Stimulated activated CD8-positive, alpha-beta memory T cell treated with anti-CD3 and anti-CD28 coated beads, Interleukin-4, amount 100 ng/mL, for 1 hour (primary cell): ENCODE measurements at places on chromosomes 7 and 10.

DNA sequence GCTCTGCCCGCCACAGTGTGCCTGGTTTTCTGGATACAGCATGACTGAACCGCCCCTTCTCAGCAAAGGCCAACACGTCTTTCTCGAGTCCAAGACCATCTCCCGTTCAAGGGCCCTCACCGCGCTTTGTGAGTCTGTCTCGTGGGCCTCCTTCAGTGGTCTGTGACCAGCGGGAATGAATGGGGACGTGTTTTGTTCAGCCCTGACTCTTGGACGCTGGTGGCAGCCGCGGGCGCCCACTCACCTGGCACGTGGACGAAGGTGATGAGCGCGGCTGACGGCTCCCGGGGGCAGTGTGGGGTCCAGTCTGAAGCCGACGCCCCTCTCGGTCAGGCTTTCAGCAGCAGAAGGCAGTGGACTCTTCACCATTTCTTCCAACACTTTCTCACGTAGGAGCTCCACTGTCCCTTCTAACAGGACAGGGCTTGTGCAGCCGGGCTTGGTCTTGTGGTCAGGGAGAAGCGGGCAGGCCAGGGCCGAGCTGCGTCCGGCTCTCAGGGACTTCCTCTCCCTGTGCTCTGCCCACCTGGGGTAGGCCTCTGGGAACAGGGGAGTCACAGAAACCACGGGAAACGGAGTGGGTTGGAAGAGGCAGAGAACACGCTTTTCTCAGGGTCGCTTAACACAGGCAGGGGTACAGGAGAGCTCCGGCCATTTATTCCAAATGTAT lies 30.4 kb downstream of the AMZ1 start:
- DNase-seq, result no peak

- DNase-seq, result no peak
These were observed 65.2 kb upstream of the EMX2 start for GRCh38 chr10:117477211-117477947.

DNA sequence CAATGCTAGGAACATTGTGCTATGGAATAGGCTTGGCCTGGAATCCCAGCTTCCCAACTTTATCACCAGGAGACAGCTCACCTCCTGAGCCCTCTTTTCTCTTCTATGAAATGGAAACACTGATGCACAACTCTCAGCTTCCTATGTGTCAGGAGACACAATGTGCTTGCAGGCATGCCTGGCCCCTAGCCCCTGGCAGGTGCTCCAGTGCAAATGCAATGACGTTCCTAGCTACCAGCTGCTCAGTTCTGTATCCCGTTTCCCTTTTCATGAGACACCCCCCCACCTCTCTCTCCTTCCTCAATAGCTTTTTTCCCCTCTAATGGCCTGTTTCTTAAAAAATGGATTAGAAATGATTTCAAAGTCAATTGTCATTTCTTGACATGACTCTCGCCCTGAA lies 30.7 kb downstream of the HABP2 start:
- DNase-seq, result no peak

GRCh38 chr7:125355899-125356298 lies 426.3 kb upstream of the POT1 start:
- DNase-seq, result no peak

DNA sequence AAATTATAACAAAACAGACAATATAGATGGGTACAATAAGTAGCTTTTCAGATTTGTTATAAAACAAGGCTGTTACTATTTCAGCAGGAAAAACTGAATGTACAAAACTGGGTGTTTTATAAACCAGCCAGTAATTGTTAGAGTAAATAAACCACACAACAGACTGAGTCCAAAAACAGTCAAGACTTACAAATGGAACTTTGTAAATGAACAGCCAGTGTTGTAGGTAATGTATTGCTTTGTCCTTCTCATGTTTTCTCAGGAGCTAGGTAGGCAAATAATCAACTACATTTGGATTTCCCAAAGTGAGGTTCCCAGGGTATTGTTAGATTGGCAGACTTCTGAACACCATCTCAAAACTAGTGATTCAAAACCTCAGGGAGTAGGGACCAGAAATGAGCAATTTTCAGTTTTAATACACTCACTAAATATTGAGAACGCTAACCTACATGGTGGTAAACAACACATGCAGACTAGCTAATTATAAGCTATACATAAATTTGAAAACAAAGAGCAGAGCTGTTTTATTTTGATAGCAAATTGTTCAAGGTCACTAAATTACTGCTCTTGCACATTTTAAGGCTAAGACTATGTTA lies 36.2 kb downstream of the HERPUD2 start:
- no peak for DNase-seq

DNA sequence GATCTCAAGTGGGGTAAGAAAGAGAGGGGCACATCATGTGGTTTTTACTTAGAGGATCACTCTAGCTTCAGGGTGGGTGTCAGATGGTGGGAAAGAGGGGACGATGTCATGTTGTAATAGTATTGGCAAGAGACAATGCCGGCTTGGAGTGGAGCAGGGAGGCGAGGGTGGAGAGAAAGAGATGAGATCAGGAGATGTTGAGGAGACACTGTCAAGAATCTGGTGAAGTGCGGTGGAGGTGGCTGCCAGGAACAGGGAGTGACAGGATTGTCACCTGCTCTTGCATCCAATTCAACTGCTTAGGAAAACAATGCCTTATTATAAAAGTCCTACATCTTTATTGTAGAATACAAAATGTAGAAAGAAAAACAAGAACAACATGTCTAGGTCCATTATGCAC lies 63.0 kb upstream of the MKI67 start:
- no peak for DNase-seq

DNA sequence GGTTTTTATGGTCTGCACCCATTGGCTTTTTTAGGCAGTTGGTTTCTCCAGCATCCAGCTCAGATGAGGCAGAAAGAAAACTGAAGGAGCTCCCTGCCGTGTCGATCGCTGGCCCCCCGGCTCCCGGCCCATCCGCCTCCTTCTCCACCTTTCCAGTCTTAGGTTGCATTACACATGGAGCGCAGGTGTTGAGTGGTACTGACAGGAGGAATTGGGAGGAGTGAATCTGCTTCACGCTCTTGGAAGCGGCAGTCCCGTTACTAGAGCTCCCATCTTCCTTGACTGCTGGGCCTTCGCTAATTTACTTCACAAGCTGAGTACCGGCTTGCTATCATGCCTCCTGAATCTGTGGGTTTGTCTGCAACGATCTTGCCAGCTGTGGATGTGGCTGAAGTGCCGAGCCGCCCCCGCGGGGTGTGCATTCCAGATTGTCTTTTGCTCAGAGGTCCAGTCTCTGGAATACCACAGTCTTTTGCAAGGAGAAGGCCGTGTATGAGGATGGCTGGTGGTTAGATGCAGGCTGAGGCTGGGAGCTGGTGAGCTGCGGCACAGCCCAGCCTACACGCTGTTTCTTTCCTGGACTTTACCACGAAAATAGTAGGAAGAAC lies 17.1 kb downstream of the IQCE start:
- DNase-seq, result no peak

- DNase-seq, result no peak
These were observed 782.7 kb downstream of the ANKRD7 start for GRCh38 chr7:119007236-119007635.

- no peak for DNase-seq
These were observed 1177.7 kb upstream of the AUTS2 start for GRCh38 chr7:68420342-68421192.

DNA sequence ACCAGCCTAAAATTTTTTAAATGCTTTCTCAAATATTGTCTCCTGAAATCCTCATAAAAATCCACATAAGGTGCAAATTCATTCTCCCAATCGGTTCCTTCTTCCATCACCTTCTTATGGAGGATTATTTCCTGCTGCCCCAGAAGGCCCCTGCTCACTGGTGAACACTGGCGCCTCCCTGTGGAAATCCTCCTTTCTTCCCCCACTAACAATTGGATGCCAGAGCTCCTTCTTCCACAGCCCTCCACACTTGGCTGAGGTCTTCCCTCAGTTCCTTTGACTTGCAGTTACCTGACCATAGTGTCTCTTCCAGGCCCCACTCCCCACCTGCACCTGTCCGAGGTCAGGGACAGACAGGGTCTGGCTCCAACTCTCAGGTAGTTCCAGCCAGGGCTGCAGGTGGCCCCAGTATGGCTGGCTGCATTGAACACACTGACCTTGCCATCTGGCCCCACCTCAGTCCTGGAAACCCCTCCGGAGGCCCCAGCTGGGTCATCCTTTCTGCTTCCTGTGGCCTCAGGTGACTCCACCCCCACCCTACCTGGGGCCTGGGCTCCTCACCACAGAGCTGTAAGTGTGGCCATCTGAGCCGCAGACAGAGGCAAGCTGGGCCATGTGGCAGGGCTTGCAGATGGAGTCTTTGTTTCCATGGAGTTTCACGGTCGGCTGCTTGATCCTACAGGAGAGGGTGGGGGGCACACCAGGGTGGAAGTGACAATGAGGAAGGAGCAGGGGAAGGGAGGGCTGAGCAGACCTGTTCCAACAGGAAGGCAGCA lies 18.4 kb downstream of the SPOCK2 start:
- DNase-seq, result no peak

DNA sequence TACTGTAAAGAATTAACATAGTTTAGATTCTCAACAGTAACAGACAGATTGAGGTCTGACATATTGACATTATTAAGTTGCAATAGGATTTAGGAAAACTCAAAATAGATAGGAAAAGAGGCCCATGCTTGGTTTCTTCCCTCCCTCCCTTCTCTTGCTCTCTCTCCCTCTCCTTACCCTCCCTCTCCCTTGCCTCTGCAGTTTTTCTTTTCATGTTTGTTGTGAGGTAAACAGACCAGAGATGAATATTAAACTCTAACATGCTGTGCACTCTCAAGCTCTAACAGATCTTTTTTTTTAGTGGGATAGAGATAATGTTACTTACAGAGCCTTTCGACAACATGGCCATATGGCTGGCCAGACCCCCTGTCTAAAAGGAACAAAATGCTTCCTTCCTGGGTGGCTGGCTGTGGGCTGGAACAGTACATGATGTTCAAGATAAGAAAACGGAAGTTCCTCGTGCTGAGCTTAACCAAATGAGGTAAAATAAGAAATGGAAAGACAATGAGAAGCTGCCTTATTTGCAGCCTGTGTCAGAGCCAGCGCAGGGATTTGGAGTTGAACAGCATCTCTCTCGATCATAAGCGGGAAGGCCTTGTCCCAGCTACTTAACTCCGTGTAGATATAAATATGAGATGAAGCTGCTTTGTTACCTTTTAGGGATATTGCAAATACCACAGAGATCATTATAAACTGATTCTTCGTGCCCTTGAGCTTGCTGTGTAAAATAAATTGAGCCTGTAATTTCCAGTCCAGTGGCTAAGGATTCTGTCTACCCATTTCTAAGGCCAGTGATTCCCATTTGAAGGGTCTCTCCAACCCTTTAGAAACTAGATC lies 391.9 kb upstream of the NPVF start:
- no peak for DNase-seq

GRCh38 chr7:73909051-73909941 lies 48.3 kb downstream of the TMEM270 start:
- no peak for DNase-seq

DNA sequence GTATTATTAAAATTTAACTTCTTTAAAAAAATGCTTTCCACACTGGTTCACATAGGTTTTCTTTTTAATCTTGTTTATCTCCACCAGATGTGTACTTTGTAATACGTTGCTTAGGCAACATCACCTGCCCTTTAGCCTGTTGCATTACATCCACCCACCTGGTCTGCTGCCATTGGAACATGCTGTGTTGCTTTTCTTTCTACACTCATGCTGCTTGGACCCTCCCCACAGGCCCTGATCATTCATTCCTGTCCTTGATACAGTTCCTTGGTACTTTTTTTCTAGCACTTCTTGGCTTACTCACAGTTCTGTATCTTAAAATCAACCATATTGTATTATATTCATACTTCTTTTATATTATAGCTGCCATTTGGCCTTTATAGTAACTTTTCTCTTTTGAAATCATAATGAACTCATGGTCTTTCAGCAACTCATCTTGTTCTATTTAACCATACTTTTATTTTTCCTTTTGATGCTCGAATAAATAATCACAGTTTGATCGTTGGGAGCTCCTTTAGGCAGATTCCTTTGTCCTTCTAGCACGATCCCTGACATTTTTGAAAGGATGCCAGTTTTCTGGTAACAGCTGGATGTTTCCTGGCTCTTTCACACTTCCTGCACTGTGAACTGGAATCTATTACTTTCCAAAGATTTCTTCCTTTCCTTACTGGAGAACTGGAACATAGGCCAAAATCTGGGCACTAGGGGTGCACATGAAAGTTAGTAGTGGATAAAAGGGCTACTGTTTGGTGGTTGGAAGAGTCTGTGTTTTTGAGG lies 125.1 kb downstream of the CDK14 start:
- DNase-seq, result no peak

DNA sequence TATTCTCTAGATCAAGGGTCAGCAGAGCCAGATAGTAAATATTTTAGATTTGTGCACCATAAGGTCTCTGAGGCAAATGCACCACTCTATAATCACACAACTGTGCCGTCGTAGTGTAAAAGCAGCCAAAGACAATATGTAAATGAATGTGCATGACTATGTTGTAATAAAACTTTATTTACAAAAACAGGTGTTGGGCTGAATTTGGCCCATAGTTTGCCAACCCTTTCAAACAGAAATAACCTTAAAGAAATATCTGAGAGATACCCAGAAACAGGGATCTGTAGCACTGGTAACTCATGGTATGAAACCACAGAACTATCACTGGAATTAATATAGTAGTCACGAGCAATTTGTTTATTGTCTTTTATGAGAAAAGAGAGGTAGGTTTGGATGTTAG lies 86.0 kb downstream of the ARID5B start:
- DNase-seq, result no peak

DNA sequence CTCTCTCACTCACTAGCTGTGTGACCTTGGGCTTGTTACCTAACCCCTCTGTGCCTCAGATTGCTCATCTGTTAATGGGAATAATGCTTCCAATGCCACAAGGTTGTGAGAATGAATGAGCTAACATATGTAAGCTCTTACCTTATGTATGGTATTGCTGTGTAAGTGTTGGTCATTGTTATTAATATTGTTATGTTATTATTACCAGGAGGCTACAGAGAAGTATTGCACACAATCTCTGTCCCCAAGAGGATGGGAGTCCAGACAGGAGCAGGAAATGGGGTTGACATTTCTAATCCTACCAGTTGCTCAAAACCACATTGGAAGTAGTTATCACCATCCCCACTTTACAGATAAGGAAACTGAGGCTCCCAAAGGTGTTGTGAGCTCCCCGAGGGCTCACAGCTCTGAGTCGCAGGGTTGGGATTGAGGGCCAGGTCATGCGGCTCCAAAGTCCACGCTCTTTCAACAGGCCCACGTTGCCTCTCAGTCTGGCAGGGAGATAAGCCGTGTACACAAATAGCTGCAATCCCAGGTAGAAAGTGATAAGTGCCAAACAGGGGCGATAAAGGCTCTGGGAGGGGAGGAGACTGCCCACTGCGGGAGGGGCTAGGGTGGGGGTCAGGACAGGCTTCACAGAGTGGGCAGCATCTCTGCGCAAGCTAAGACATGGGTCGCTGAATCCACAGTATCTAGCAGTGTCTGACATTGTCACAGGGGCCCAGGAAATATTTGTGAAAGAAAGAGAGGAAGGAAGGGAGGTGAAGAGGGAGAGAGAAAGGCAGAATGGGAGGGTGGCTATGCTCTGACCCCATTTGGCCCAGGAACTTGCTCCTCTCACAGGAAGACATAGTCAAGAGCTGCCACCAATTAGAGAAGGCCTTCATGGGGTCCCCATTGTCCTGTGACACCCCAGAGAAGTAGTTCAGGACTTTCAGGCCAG lies 9.6 kb upstream of the ZMIZ1 start:
- no peak for DNase-seq

- no peak for DNase-seq
These were observed 12.1 kb downstream of the BMPR1A start for GRCh38 chr10:86768412-86769062.

GRCh38 chr10:103832806-103833205 lies 22.6 kb downstream of the SH3PXD2A start:
- DNase-seq, result no peak

GRCh38 chr7:116277070-116277469 lies 66.7 kb downstream of the TES start:
- DNase-seq, result no peak

- no peak for DNase-seq
These were observed 114.9 kb upstream of the RAB11FIP2 start for GRCh38 chr10:118161461-118162246.
